ENCODE measurements at places on chromosomes 7 and 10.

- DNase-seq, result no peak
Measured at GRCh38 chr10:34018784-34019183, 684.3 kb upstream of the NRP1 start.

GRCh38 chr7:24971333-24972165, 8.4 kb downstream of the OSBPL3 start:
- no peak for DNase-seq

DNA sequence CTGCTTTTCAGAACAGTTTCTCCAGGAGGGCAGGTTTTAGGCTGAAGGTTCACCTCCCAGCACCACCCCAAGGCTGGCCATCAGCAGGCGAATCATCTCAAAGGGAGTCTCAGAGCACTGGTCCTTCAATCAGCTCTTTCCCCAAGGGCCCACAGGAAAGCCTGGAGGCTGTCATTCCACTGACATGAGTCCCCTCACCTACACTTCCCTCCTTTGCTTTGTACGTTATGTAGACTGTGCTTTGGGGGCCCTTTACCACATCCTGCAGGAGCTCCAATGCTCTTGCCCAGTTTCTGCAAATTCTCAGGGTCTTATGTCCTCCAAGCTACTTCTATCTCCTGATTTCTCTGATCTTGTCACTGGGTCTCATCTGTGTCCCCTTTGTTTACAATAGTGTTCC, 15.4 kb downstream of the WDFY4 start:
- DNase-seq, result no peak

DNA sequence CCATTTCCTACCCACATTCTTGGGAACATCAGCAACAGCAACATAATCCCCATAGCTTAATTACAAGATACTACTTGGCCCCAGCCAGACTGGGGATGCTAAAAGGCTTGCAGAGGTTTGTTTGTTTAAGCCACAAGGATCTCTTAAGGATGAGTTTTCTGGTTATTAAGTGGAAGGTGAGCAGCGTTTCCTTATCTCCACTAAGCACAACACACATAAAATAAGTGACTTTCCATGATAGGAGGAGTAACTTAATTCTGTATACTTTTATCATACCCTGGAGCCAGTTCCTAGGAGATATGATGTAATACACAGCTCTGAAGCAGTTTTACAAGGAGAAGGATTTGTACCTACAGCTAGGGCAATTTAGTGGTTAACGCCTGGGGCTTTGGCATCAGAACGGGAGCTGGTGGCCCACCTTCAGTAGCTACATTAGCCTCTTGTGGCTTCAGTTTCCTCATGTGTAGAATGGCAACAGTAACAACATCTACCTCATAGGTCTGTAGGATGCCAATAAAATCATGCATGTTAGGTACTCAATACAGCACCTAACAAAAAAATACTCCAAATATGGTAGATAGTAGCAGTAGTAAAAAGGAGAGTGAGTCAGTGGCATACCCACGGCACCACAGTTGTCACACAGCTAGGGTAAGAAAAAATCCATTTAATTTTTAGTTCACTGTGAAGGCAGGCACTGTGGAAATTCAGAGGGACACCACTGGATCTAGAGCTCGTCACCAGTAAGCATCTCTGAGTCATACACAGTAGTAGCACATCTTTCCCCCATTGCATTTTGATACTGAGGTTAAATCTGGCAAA, 55.2 kb downstream of the DOCK4 start:
- no peak for DNase-seq

DNA sequence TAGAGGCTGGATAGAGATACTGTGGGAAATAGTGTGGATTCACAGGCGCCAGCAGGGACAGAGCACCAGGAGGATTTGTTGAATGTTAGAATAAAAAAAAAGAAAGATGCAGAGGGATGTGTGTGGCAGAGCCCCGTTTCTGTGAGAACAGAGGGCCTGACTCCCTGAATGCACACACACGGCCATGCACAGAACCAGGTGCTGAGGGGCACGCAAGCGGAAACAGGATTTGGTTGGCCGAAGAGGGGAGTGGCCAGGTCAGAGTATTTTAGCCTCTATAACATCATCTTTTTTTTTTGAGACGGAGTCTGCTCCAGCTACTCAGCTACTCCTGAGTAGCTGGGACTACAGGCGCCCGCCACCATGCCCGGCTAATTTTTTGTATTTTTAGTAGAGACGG, 21.9 kb downstream of the IQCE start:
- no peak for DNase-seq

GRCh38 chr10:129467359-129468064, 471 bp downstream of the MGMT start:
- no peak for DNase-seq

DNA sequence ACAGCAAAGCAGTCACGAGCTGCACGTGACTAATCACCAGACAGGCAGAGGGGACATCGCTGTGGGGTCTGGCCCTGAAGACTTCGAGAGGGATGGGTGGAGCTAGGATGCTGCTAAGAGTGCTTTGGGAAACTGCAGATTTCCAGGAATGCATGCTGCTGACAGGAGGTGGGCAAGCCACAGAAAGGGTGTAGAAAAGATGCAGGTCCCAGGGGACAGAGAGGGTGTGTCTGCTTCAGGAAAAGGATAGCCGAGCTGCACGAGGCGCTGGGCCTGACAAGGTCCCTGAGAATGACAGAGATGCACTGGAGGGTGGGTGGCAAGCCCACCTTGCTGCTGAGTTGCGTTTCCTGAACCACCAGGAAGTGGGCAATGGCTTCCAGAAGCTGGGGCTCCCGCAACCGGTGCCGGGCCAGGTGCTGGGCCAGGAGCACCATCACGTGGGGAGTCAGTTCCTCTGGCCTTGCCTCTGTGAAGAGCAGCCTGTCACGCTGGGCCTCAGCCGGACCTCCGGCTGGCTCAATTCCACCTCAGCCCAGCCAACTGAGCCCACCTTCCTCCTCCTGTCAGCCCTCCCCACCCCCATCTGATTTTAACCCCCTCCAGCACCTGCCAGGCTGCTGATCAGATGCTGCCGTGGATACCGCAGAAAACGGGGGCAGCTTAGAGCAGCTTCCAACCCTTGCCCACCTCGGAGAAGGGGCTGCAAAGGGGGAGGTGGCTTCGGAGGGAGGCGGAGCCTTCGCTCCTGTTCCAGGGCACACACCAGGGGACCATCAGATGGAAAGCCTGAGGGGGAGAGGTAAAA, 2.2 kb downstream of the FASTK start:
- DNase-seq, result no peak

DNA sequence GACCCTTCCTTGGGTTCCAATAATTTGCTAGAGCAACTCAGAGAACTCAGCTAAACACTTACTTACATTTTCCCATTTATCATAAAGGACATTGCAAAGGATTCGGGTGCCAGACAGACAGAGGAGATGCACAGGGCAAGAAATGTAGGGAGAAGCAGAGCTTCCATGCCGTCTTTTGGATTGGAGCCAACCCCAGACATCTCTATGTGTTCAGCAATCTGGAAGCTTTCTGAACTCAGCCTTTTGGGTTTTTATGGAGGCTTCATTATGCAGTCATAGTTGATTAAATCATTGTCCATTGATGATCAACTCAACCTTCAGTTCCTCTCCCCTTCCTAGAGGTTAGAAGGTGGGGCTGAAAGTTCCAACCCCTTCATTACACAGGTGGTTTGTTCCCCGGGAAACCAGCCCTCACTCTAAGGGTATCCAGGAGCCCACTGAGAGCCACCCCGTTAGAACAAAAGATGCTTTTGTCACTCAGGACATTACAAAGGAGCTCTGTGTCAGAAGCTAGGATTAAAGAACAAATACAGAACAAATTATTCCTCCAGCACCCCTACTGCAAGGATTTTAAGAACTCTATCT, 211.9 kb upstream of the VSTM2A start:
- no peak for DNase-seq

DNA sequence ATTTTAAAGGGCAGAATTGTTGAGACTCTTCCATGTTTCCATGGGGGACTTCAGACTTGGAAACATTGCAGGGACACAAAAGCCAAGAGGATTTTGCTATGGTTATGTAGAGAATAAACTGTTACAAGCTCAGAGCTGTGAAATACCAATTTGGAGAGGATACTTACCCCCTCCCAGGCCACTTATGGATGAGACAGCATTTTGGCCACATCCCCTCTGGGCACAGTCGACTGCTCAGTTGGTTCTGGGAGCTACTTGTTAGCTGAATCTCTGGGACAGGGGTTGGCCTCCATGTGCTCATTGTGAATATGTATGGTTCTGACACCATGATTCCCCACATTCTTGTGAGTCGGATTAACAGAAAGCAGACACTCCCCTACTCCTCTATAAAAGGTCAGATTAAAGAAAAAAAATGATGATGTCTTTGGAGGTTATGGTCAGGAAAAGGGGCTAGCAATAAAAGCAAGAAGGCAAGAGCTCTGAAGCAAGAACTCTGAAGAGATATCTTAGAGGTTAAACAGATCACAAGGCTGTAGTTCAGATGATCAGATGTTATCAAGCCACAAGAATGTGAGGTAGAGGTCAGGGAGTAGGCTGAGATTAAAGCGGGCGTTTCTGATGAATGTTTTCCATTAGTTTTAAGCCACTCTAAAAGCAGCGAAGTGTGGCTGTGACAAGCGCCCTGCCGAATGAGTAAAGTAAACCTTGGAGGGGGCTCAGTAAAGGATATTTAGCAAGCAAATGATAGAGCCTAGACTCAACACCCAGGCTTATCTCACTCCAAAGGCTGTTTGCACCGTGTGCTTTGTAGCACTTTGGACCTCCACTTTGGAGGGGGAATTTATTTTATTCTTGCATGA, 17.2 kb downstream of the STAMBPL1 start:
- no peak for DNase-seq

- no peak for DNase-seq
Measured at GRCh38 chr10:188546-188945, 53.3 kb downstream of the ZMYND11 start.

GRCh38 chr7:81525841-81526240, 244.0 kb downstream of the HGF start:
- no peak for DNase-seq

DNA sequence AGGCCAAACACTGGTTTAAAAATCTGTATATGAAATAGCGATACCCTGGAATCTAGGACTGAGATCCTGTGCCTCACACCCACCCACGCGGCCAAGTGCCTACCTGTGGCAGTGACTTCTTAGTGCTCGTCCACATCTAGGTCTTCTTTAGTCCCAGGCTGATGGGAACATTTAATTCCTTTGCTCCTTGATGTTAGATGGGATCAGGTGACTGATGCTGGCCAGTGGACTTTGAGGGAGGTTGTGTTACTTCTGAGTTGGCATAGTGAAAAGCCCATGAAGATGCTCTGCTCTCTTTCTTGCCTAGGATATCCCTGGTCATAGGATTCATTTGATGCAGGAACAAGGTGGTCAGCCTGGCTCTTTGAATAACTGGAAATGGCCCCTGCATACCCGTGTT, 59.2 kb downstream of the BMPR1A start:
- no peak for DNase-seq

GRCh38 chr10:3239920-3240894, 67.6 kb upstream of the PITRM1 start:
- DNase-seq, result no peak

GRCh38 chr7:100000239-100000638, 15.2 kb upstream of the ZKSCAN1 start:
- no peak for DNase-seq

DNA sequence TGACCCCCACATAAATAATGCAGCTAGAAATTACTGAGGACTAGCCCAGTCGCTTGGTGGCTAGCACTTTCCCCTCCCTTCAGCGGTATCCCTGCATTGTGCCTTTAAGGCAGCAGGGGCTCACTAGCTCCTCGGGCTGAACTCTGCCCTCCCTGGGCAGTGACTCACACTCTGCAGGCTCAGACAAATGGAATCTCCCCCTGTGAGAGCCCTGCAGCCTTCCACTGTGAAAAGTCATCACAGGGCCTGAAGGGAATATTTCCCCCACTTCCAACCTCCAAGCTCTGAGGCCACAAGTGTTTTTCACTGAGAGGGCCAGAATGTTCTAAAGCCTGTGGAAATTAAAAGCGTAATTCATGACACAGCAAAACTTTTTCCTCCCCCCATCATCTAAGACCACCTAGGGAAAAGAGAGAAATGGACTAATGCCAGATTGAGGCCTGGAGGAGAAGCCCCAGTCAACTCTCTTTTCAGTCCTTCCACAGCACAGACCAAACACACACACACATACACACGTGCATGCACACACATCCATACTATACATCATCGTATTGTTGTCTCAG, 93.6 kb upstream of the COL1A2 start:
- no peak for DNase-seq

DNA sequence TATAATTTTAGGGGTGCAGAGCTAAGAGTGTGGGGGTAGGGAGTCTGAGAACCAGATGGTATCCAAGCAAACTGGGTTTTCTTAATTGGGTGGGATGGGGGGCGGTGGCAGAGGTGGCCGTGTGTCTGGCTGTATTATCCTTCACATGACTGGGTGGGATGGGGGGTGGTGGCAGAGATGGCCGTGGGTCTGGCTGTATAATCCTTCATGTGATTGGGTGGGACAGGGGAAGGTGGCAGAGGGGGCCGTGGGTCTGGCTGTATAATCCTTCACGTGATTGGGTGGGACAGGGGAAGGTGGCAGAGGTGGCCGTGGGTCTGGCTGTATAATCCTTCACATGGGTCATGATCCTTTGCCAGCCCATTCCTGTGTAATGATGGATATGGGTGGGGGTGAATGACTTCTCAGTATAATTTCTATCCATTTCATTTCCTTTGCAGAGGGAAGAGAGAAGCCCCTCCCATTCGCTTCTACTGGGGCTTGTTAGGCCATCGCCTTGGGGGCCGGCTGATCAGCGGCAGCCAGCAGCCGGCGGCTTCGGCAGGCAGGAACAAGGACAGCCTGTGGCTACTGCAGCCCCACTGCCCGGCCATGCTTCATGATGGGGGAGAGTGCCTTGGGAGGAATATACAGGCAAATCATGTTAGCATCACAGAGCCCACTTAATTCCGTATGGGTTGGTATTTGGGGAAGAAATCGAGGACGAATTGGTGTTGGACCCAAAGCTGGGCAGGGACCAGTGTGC, 179.6 kb upstream of the MKI67 start:
- no peak for DNase-seq

- DNase-seq, result no peak
Measured at GRCh38 chr7:2631946-2632732, at the start of gene TTYH3. Gene TTYH3, plus strand, starts transcription at chr7:2631986. Its CDS starts 170 bp downstream, at chr7:2632156.

GRCh38 chr7:32957326-32958045, at the start of gene FKBP9:
Gene FKBP9, plus strand, starts transcription at chr7:32957440. Its CDS starts 134 bp downstream, at chr7:32957574.
- DNase-seq, result peak; percentile 17

DNA sequence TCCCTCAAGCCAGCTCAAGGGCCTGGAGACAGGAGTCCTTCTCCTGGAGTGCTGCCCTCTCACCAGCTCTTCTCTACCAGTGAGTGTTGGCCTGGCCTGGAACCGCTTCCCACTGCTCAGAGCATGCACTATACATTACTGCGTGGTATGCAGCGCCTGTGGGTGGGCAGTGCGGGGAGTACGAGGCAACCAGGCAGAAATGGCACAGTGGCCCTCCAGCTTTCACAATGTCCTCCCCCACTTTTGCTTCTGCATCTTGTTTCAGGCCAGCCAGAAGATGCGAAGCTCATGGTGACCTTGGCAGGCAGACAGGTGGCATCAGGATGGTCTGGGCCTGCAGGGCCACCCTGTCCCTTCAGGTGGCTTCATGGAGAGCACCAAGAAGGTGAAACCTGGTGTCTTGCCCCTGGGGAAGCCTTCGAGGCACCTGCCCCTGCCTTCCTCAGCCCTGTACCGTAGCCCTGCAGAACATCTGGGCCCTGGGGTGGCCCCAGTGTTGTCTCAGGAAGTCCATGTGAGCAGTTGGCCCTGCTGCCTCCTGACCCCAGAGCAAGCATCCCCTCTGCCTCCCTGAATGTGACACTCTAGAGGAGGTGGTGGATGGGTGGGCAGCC, 35.8 kb downstream of the RASGEF1A start:
- DNase-seq, result no peak

Data from NCI-H1694 treated with DMSO at 0.1 percent for 48 hours (cell line).